Effector CD4-positive, alpha-beta T cell (primary cell): ENCODE measurements at places on chromosomes 1 and 21.

DNA sequence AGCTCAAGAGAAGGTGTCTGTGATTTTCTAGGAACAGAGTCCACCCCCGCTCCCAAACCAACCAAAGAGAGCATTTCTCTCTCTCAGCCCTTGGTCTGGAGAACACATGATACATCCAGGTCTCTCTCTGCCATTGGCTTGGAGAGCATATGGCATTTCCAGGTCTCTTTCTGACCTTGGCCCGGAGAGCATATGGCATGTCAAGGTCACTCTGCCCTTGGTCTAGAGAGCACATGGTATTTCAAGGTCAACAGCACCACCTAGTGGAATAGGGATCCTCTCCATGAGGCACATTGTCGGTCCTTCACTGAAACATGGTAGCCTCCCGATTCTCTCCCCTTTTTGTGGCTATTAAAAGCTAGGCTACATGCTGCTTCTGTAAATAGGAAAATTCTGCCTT is 437.7 kb upstream of the OLFM3 start:
- DNase-seq = no peak

- DNase-seq = no peak
Observed at GRCh38 chr1:229603371-229604005, 22.4 kb downstream of the TAF5L start.

- no peak for DNase-seq
Observed at GRCh38 chr1:193766329-193766728, 579.9 kb upstream of the B3GALT2 start.

GRCh38 chr1:53695116-53695515 is 43.8 kb downstream of the GLIS1 start:
- no peak for DNase-seq

DNA sequence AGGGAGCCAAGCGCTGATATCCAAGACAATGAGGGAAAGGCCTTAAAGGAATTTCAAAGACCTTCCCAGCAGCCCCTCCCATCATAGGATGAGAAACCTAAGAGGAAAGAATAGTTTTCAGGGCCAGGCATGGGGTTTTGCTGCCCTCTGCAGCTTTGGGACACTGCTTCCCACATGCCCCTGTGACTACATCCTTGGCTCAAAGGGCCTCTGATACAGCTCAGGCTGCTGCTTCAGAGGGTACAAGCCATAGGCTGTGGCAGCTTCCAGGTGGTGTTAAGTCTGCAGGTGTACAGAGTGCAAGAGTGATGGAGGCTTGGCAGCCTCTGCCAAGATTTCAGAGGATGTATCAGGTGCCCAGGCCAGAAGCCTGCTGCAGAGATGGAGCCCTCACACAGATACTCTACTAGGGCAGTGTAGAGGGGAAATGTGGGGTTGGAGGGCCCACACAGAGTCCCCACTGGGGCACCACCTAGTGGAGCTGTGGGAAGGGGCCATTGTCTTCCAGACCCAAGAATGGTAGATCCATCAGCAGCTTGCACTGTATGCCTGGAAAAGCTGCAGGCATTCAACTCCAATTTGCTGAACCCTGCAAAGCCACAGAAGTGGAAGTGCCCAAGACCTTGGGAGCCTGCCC is 125.8 kb downstream of the SLC45A1 start:
- DNase-seq = no peak

- no peak for DNase-seq
Observed at GRCh38 chr1:35173909-35174540, 18.9 kb downstream of the SFPQ start.
